NCI-H1694 (cell line): ENCODE measurements at places on chromosomes 6 and 20.
A peak's percentile ranks its signal among the peaks of the same experiment; 100 is the strongest.

GRCh38 chr6:125781314-125781868 is 9.4 kb upstream of the NCOA7 start:
- peak; percentile 23 for DNase-seq

DNA sequence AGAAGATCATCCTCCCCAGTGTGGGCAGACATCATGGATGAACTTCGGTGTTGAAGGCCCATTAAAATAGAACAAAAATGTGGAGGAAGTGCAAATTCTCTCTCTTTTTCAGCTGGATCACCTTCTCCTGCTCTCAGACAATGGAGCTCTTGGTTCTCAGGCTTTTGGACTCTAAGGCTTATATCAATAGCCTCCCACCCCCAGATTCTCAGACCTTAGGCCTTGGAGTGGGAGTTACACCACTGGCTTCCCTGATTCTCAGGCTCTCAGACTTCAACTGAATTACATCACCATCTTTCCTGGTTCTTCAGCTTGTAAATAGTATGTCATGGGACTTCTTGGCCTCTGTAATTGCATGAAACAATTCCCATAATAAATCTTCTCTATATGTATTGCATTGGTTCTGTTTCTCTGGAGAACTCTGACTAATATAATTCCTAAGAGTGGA is 36.6 kb downstream of the NSFL1C start:
- DNase-seq: no peak

- DNase-seq: peak; percentile 38
Observed at GRCh38 chr6:24581084-24581669, 64.8 kb downstream of the KIAA0319 start.

GRCh38 chr20:35311409-35311808 is 19.2 kb upstream of the FAM83C start:
- DNase-seq: no peak

DNA sequence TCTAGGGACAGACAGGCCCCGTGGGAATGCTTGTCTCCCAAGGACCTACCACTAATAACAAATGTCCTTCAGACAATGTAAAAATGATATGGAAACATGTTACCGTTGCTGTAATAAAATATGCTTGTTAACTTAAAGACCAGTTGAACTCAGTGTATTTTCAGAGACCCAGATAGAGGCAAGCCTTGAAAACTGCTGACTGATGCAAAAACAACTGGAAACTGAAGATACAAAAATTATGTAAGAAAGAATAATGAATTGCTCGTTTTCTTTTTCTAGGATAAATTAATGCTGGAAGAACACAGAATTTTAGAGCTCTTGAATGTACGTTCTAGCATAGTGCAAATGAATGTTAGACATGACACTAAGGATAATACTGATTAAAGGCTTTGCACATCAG is 311.5 kb upstream of the MAN1A1 start:
- no peak for DNase-seq

GRCh38 chr6:81708113-81708699 is 44.3 kb downstream of the TENT5A start:
- no peak for DNase-seq

DNA sequence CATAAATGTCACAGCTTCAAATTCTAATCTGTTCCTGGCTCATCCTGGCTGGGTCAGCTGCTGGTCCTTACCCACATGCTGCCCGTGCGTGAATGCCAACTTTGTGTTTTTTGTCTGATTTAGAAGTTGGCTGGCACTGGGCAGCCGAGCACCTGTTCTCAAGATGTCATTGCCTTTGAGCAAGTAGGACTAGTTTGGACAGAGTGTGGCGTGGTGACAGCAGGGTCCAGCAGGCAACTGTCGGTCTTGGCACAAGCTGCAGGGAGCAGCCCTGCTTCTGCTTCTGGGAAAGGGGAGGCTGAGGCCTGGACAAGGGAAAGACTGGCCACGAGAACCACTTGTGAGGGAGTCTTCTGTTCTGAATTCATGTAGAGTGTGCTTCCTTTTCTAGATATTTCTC is 26.4 kb upstream of the ADRM1 start:
- DNase-seq: no peak
